Activated CD8-positive, alpha-beta memory T cell treated with anti-CD3 and anti-CD28 coated beads for 24 hours (primary cell): ENCODE measurements at places on chromosomes 11 and 22.
A peak's percentile ranks its signal among the peaks of the same experiment; 100 is the strongest.

GRCh38 chr11:124823512-124824376, 23.5 kb upstream of the MSANTD2 start:
- DNase-seq, result no peak

GRCh38 chr11:120221115-120221752, 10.4 kb downstream of the OAF start:
- DNase-seq, result no peak

DNA sequence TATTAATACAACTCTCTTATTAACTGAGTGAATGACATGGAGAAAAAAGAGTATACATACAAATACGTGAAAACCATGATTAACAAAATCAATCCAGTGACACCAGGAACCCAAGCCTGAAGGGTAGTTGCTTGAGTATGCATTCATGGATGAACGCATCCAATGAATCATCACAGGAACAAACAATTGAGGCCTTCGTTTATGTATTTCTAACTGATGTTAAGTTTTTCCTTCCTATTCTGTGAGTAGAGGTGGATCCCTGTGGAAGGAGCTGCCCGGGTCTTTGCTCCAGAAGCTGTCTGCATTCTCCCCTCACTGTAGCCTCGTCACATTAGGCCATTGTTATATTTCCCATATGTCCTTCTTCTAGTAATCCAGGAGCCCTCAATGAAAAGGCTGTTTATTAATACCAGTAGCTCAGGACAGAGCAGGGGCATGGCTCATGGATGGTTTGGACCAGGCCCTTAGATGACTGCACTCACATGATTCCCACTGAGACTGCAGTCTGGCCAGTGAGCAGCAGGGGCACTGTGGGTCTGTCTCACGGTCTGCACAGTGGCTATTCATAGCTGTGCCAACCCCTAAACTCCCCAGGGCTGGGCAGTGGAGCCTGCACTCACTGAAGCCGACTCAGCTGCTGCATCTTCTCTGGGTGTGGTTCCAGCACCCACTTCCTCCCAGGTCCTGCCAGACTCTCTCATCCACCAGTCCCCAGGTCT, 128.1 kb upstream of the TOP3B start:
- DNase-seq, result no peak

DNA sequence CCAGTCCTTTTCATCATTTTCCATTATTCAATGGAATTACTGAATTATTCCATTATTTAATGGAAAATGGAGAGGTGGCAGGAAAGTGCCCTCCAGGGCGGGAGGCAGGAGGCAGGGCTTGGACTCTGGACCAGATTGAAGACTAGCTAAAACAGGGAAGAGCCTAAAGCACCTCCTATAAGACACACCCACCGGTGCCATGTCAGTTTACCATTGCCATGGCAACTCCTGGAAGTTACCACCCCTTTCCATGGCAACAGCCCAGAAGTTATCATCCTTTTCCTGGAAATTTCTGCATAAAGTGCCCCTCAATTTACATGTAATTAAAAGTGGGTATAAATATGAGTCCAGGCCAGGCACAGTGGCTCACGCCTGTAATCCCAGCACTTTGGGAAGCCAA, 443.7 kb downstream of the TBC1D22A start:
- no peak for DNase-seq

- DNase-seq, result no peak
These were observed 773.9 kb downstream of the JRKL start for GRCh38 chr11:97163631-97164191.

- DNase-seq, result no peak
These were observed 9.0 kb upstream of the OSM start for GRCh38 chr22:30275625-30276024.

DNA sequence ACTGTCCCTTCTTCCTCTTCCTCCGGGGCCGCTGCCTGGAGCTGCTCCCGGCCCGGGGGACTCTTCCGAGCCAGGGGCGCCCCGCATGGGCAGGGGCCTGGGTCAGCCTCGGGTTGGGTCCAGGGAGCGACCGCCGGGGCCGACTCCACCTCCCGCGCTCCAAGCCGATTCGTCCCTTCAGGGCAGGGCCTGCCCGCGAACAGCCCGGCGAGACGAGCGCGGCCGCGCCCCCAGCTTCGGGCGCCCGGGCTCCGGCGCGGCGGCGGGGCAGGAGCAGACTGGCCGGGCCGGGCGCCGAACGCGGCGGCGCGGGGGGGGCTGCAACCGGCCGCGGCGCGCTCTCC, at the start of gene LARGE1:
Gene LARGE1 (minus strand): TSS at position 280 of the 344 bp plus-strand sequence.
- no peak for DNase-seq

GRCh38 chr11:93526641-93527583, 16.3 kb downstream of the SMCO4 start:
- no peak for DNase-seq

GRCh38 chr11:75450236-75450635, 17.2 kb upstream of the KLHL35 start:
- no peak for DNase-seq

GRCh38 chr22:19891317-19892256, 36.9 kb upstream of the GNB1L start:
- peak; percentile 89 for DNase-seq

DNA sequence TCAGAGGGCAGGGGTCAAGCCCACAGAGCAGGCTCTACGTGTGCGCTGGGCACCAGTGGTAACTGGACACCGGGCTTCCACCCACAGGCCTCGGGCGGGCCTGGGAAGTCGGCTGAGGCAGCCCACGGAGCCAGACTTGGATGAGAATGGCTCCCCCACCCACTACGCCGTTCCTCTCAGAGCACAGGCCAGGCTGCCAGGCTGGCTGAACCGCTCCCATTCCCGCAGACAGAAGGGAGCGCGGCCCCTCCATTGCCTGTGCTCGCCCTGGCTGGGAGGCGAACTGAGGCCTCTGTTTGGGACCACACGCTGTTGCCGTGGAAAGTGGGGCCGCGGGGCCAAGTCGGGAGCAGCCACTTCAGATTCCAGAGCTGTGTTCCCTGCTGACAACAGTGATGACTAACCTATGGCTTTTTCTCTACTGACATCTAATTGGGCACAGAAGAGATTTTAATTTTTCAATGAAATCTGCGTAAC, 63.9 kb downstream of the MYH9 start:
- no peak for DNase-seq

GRCh38 chr22:24500277-24500820, 5.2 kb downstream of the UPB1 start:
- DNase-seq, result no peak
